ENCODE measurements at places on chromosomes 2 and 18.

- peak; percentile 59 for DNase-seq
These were observed 26.8 kb downstream of the MPHOSPH10 start for GRCh38 chr2:71157124-71157793.

DNA sequence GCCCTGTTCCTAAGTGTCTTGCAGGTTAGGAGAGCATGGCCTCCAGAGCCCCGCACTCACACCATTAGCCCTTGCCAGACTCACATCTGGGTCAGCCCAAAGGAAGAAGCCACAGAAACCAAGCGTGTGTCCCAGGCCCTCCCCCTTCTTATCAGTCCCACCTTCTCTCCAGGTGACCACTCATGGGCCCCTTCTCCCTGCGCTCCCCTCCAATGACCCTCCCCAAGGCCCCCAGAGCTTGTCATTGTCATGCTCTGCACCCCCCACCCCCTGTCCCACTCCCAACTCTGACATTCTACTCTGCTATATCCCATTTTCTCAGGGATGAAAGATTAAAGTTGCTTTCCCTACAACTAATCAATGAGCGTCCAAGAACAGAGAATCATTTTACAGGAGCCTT is 30.1 kb downstream of the CAPN14 start:
- DNase-seq, result no peak

DNA sequence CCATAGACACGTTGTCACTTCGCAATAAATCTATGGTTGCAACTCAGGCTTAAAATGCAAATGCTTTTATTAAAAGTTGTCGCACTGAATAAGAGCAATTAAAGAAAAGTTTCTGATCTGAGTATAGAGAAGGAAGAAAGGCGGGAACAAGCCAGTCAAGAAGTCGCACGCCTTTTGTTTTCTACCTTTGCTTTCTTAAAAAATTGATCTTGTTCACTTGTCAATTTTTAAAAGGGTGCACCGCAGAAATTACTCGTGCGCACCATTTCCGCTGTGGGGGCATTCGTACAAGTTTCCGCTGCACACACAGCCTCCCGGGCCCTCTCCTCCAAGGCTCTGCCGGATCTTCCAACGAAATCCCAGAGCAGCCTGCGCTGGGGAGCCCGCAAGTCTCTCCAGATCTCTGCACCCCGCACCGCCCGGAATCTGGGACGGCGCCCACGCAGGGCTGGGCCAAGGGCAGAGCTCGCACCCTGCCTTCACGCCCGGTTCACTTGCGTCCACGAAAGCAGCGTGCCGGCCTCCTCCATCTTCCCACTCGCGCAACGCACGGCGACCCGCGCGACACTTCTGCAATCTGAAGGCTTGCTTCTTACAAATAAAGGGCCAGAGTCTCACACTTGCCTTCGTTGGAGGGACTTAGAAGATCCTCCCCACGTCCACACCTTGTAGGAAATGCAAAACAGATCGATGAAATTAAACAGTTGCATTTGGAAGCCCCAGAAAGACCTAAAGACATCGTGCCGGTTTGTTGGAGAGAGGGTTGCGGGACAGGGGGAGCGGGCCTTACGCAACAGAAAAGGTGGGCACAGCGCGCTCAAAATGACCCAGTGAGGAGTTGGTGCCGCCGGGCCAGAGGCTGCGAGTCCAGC is 2.6 kb upstream of the SALL3 start:
- DNase-seq, result no peak

GRCh38 chr2:21396252-21396651 is 272.5 kb downstream of the TDRD15 start:
- no peak for DNase-seq

DNA sequence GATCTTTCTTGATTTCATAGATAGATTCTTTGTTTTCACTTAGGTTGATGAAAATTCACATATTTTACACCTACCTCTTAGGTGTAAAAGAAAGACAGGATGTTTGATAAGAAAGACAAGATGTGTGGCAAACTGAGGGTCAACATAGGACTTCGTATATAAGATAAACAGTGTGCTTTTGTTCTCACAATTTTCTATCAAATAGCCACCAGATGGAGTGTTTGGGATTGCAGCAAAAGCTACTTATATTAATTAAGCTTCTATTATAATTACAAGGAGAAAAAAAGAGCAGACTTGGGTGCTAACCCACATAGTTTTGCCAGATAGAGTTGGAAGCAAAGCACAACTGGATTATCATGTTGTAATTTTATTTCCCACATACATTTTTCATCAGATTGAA is 232.9 kb downstream of the CDH7 start:
- no peak for DNase-seq

GRCh38 chr2:102604769-102605168 is 14.6 kb upstream of the SLC9A2 start:
- DNase-seq, result no peak

- no peak for DNase-seq
These were observed 195.7 kb downstream of the PIEZO2 start for GRCh38 chr18:10953672-10954071.
